Stimulated activated CD8-positive, alpha-beta memory T cell treated with anti-CD3 and anti-CD28 coated beads, Interleukin-7, amount 100 ng/mL, for 24 hours (primary cell): ENCODE measurements at places on chromosomes 1 and 21.

- DNase-seq: no peak
Observed at GRCh38 chr1:186079084-186079684, 295.9 kb downstream of the TPR start.

DNA sequence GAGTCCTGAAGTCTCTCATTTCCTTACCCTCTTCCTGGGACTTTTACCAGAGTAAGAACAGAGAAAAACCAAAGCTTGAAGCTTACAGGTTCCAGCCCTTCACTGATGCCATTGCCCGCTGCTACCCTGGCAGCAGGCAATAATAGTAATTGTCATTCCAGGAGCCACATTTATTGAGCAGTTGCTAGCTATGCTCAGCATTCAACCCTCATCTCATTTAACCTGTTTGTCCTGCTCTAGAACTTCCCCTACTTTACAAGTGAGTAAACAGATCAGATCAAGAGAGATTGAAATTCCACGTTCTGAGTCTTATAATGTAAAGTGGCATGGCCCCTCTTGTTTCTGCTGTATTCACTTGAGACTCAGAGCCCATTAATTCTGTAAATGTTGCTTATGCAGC, 80.4 kb downstream of the ATP1A1 start:
- DNase-seq: no peak

DNA sequence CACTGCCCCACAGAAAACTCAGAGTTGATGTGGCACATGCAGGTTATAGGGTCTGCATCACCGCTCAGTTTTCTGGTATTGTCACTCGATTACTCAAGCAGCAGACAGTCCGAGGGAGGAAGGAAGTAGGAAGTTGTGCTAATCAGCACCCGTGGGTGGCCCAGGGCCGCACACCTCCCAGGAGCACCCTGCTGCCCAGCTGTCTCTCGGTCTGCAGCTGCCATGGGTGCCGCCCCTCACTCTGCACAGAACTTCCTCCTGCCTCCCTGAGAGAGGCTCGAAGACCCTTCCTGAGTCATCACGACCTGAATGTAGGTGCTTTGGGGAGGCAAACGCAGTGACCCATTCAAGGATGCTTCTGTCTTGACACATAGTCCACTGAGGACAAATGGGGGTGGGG, 4.2 kb upstream of the TFF3 start:
- no peak for DNase-seq

DNA sequence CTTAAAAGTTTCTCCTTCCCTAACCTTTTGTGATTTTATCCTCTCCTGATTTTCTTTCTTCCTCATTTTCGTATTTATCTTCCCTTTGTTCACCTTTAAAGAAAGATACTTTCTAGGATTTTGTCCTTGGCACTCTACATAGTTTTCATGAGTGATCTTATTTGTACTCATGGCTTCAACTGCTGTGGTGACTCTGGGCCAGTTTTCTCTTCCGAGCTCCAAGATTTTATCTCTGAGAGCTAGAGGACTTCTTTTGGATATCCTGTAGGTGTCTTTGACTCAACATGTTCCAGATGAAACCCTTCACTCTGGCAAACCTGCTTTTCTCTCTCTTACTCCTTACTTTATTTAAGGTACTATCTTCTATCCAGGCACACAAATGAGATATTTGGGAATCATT, 53.7 kb upstream of the MACF1 start:
- DNase-seq: no peak

- no peak for DNase-seq
Observed at GRCh38 chr1:170755795-170756194, 91.9 kb downstream of the PRRX1 start.

DNA sequence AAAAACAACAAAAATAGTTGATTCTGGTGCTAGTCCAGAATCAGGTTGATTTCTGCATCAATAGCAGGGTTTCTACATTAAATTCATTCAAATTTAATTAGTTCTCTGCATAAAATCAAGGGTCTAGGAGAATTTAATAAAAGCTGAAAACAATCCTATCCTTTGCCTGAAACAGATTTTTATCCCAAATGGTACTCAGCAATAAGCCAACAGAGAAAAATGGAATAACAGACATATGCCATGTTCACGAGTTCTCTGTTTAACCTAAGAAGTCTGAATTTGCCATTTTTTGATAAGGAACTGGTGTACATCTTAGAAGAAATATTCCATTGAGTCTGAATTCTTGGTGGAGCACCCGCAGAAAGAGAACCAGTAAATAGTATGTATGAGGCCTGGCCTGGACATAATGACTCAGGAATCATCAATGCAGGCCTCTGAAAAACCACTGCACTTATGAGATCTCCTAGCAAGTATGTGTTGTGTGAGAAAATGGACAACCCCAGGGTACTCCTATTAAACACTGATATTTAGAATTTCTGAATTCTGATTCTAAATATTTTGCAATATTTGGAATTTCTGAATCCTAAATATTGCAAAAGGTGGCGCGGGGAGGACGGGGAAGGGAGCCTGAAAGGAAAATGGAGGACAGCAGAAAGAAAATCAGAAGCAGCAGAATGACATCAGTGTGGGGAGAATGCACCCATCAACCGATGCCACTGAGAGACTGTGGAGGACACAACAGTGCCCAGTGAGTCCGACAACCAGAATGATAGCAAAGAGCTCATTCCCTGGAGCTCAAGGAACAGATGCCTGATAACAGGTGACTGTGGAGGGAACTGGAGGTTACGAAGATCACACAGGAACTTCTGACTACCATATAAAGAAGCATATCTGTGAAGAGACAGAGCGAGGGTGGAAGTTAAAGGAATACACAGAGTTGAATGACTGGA, 97.6 kb downstream of the APP start:
- DNase-seq: no peak

DNA sequence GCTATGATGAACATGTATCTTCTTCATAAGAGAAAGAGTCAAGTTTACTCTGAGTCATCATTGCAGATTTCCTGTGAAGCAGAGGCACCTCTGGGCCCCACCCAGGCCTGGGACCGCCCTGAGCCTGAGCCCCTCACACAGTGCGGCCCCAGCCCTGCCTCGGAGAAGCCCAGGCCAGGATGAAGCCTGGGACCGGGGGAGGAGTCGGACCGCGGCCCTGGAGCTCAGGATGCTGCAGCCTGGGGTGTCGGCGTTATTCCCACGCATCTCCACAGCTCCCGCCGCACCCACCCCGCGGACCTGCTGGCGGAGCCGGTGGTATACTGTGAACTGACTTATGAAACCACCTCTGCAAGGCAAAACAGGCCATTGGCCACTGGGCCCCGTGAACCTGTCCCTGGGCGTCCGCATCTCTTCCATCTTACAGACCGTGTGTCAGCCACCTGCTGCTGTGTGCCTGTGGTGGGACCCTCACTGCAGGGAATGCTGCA, 2.4 kb upstream of the COL6A1 start:
- no peak for DNase-seq

DNA sequence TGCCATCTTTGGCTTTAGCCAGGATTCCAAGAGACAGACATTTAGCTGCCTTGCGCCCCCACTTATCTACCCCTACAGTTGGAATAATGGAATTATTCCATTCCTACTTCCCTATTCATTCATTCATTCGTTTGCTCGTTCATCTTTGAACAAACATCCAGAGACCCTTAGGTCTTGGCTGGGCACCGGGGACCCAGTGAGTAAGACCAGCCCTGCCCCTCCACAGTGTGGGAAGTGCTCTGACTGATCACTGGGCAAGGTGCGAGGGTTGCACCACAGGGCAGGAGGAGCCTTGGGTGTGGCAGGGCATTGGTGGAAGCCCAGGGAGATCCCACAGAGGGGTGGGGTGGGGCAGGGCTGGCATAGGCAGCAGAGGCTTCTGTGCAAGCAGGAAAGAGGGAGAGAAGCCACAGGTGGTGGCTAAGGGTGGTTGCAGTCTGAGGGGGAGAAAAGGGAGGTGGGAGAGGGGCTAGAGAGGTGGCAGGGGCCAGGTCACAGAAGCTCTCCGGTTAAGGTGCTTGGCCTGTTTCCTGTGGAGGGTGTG, 35.0 kb upstream of the TMEM61 start:
- no peak for DNase-seq

GRCh38 chr1:107975851-107976250, 10.9 kb upstream of the VAV3 start:
- no peak for DNase-seq

GRCh38 chr1:89277725-89278124, 5.1 kb upstream of the GBP5 start:
- DNase-seq: no peak

DNA sequence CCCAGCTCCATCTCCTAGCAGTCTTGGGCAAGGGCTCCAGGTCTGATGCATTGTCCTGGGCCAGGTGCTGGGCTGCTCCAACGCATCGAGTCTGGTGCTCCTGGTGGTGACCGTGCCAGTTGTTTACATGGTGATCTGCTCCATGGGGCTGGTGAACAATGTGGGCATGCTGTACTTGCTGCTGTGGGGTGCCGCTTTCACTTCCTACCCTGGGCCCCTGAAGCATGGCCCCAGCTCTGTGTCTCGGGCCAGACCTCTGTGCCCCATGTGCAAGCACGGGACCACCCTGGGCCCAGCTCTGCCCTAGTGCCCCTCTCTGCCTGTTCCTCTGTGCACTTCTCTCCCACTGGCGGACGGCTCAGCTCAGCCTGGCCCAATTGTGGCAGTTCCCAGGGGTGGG, 119.4 kb downstream of the MAST2 start:
- no peak for DNase-seq

DNA sequence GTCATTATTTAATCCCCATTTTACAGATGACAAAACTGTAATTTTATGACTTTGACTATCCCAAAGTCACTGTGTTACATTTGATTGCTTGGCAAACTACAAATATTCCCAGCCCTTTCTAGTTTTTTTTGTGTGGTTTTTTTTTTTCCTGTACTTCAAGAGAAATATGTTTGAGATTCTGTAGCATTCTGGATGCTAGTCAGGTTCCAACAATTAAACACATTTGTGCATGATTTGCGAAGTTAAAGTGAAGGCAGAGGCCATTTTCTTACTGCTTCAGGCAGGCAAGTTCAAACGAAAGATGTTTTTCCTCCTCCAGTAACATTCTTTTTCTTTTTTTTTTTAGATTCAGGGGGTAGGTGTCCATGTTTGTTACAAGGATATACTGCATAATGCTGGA, 107.9 kb upstream of the SERTAD4 start:
- no peak for DNase-seq

- DNase-seq: no peak
Observed at GRCh38 chr1:98102345-98103030, 181.7 kb upstream of the DPYD start.

- DNase-seq: no peak
Observed at GRCh38 chr1:104459886-104460285, 710.2 kb downstream of the AMY1C start.

GRCh38 chr1:76274302-76274701, 199.8 kb downstream of the ST6GALNAC3 start:
- DNase-seq: no peak

GRCh38 chr1:187960125-187960638, 1131.4 kb downstream of the PLA2G4A start:
- no peak for DNase-seq

DNA sequence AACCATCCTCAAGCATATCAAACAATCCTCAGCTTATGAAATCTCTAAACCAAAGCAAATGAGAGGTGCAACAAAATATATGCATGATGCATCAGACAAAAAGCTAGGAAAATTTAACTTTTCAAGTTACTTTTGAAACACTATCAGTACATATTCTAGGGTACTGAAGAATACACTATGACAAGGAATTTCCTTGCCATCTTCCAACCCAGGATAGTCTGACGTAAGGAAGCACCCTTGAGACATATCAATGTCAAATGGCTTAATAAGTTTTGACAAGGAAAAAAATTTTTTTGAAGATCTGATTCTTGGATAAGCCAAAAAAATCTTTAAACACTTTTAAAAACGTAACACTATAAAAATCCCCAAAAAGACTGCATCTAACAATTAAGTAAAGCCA, 64.9 kb downstream of the KIFAP3 start:
- no peak for DNase-seq

- DNase-seq: no peak
Observed at GRCh38 chr1:64721135-64721534, 23.7 kb upstream of the RAVER2 start.

GRCh38 chr1:41677620-41678019, 193.1 kb upstream of the EDN2 start:
- no peak for DNase-seq

DNA sequence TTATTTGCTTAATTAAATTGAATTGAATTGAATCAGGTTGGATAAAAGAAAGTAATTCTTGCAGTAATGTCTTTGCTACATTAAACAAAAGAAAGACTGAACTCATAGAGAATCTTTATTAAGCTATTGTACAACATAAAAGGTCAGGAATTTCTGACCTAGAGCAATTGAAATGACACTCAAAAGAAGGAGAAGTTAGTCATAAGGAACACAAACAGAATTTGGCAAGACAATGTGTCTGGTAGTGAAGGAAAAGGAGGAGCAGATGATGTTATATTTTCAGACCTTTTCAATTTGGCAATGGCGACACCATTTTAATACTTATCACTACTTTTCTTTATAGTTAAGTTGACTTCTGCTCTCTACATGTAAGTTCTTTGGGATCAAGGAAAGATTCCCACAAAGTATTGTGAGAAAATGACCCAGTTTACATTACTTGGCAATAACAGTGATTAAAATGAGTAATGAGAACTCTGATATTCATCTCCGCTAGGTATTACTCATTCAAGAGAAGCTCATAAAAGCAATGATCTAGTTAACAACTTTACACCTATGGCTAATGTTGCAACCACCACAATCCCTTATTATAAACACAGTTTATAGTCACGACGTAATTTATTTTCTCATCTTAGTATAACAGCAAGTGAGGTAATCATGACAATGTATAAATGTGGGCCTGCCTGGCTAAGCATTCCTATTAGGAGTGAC, 14.7 kb upstream of the KRTAP21-1 start:
- no peak for DNase-seq

DNA sequence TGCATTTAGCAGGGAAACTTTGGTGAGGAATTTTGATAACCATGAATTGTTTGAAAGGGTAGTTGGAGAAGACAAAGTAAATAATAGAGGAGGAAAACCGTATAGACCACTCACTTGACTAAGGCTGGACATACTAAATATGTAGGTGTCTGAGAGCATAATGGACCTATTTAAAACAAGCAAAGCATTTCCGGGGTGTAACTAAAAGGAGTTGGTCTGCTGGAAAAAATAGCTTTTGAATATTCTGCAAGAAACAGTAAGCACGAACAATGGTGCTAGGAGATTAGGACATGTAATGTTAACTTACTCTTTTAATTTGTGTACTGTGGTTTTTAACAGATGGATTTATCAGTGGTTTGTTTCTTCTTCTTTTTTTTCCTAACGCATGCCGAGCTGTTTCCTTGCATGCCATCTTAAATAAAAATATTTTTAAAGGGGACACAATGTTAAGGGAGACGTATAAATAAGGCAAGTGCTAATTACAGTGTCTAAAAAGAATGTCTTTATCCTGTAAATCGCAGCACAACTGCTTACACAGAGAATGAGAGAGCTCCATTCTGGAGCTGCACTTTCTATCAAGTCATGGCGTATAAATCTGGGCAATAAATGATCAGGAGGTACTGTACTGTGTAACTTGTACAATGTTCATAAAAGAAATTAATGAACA, 492.1 kb downstream of the LMO4 start:
- DNase-seq: no peak
